GM12891 (cell line): ENCODE measurements at places on chromosomes 3 and 15.

DNA sequence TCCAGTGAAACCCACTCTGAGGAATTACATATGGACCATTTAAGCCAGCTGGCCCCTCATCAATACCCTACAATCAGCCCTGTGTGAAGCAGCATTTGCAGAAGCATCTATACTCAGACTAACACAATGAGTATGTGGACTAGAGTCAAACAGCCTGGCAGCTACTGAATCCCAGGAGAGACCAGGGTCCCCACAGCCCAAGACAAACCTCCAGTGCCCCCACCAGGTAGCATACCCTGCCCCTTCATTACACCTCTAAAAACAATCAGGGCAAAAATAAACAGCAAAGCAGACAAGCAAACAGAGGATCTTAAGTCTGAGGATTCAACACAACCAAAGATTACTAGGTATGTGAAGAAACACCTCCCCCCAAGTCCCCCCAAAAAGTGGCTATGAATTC, 157.4 kb downstream of the LEKR1 start:
- no peak for DNase-seq

DNA sequence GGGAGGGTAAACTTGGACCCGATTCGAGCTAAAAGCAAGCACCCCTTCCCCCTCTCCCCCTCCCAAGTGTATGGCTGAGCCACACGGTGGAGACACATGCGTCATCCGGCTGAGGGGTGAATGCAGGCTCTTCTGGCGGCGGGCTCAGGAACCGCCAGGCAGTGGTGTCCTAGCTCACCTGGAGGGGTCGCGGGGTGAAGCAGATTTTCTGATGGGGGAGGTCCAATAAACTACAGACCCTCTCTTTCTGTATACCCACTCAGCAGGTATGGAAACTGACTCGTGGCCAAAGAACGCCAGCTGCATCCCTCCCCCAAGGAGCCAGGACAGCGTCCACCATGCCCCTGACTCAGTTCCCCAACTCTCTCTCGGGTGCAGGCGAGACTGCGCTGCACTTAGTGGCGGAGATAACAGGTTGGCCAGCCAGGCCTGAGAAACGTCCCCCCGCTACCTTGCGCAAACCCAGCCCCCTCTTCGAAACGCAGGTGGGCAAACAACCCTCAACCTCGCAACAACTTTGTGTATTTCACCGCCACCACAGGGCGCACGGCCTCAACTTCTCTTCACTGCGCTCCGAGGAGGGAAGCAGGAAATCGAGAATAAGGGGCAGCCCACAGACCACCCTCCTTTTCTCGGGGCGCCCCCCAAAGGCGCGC, 1.3 kb downstream of the MAGI1 start:
- no peak for DNase-seq

- DNase-seq, result no peak
Measured at GRCh38 chr3:147397155-147397874, 9.0 kb downstream of the ZIC4 start.

DNA sequence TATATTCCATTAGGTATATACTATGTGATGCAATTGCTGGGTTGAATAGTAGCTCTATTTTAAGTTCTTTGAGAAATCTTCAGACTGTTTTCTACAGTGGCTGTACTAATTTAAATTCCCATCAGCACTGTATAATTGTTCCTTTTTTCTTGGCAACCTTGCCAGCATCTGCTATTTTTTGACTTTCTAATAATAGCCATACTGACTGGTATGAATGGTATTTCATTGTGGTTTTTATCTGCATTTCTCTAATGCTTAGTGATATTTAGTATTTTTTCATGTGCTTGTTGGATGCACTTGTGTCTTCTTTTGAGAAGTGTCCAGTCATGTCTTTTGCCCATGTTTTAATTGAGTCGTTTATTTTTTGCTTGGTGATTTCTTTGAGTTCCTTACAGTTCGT, 145.1 kb upstream of the PLSCR5 start:
- DNase-seq, result no peak

DNA sequence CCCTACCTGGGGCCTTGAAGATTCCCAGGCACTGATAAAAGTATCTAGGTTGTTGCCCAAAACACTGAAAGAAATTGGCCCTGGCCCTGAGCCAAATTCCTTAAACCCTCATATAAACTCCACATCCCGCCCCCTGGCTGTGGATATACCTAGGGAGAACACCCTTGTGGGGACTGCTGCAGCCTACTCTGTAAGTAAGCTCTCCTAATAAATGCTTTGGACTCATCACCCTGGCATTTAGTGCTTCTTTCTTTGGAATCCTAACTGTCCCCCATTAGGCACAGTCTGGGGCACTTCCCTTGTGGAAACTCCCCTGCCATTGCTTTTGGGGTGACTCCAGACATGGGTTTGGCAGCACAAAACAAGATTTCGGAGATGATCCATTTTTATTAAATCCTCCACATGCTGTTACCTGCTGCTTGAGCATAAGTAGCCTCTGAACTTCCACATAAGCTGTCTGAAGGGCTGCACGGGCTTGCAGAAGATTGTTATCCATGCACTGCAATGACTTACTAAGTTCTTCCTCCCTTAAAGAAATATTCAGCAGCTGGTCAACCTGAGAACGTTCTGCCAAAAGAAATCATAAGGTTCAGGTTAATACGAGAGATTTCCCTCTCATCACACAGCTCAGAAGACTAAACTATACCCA, 46.4 kb downstream of the ZNF106 start:
- no peak for DNase-seq

- DNase-seq, result no peak
Measured at GRCh38 chr15:34776606-34777105, 18.7 kb downstream of the ACTC1 start.

DNA sequence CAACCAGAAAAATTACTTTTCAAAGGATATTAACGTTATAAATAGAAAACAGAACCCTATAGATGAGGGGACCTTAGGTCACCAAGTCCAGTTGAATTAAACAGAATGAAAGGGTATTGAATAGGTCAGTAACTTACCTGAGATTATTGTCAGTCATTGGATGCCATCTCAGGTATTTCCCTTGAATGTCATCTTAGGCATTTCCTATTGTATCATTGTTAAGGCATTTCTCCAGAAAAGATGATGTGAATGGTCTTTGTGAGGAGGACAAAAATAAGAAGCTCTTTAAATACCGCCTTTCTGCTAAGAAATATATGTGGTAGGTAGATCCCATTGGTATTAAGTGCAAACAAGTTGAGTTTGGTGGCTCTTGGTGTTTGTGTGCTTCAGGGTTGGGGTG, 55.6 kb downstream of the CHD2 start:
- no peak for DNase-seq

GRCh38 chr3:53501178-53501577, 6.8 kb downstream of the CACNA1D start:
- no peak for DNase-seq

GRCh38 chr15:64943512-64944225, 32.0 kb downstream of the ANKDD1A start:
- no peak for DNase-seq

DNA sequence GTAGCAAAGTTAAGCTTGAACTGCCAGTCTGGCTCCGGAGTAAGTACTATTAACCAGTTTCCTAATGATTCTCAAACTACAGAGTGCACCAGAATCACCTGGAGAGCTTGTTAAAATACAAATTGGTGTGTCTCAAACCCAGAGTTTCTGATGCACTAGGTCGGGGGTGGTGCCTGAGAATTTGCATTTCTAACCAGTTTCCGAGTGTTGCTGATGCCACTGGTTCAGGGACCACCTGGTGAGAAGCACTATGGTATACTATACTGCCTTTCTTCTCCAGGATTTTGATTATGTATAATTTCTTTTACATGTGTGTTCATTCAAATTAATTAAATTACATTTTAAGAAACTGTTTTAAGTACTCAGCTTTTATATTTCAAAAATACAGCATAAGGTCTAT, 48.8 kb upstream of the PLSCR5 start:
- DNase-seq, result no peak

- no peak for DNase-seq
Measured at GRCh38 chr3:195738274-195739044, 17.7 kb downstream of the MUC20 start.

GRCh38 chr15:36925653-36926426, 174.5 kb downstream of the MEIS2 start:
- DNase-seq, result no peak

DNA sequence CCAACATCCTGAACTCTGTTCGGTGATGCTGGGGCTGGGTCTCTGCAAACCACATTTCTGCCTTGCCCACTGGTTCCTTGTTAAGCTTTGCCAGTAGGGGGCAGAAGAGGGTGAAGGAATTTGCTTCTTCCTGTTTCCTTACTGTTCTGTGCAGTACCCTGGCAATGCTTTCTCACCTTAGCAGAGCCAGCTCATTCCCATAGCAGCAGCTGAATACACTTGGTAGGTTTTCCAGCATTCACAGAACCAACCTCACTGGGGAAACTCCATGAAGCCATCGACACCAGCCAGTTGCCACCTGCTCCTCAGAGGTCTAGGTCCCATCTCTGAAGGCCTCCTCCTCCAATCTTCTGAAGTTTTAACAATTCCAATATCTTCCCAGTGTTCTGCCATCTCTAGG, 308.4 kb downstream of the PDCD6IP start:
- DNase-seq, result no peak

DNA sequence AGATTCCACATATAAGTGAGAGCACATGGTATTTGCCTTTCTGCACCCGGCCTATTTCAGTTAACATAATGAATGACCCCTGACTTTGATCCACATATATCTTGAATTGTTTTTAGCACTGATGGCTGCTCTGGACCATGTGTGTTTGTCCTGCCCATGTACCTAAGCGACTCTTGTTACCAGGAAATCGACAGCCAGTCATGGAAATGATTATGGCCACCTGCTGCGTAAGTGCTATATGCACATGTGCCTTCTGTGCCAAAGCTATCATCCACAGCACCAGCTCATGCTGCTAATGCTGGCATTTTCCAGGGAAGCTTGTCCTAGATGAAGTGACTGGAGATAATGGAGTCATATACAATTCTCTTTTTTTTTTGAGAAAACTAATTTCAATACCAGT, 103.7 kb downstream of the PEX5L start:
- DNase-seq, result no peak

DNA sequence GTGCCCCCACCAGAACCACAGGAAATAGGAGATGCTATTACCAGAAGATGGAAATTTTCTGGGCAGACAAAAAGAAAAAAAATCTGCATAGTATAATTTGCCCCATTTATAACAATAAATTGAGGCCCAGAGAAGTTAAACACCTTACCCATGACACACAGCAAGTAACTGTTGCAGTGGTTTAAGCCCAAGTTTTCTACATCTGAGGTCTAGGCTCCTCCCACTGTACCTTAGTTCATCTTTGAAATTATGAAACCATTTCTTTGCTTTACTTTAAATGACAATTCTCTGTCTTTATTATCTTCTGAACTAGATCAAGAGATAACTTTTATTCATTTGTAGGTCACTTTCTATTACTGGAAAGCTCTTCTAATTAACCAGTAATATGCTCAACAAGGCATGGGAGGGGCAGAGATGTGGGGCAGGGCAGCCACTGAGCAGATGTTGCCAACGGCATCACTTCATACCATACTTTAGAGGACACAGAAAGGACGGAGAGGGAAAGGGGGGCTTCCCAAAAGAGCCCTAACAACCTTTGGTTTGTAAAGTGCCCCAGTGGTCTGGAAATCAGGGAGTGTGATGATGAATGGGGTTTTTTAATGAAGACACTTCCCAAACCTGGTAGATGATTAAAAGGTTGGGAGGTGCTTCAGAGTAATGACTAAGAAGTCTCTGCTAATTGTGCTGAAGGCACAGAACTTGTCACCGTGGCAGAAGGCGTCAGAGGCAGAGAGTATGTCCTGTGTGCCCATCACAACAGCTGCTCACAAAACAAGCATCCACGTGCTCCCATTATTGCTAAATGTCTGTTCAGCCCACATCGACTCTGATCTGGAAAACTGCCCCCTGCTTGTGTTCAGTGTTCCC, 342.5 kb downstream of the SHQ1 start:
- DNase-seq, result no peak

DNA sequence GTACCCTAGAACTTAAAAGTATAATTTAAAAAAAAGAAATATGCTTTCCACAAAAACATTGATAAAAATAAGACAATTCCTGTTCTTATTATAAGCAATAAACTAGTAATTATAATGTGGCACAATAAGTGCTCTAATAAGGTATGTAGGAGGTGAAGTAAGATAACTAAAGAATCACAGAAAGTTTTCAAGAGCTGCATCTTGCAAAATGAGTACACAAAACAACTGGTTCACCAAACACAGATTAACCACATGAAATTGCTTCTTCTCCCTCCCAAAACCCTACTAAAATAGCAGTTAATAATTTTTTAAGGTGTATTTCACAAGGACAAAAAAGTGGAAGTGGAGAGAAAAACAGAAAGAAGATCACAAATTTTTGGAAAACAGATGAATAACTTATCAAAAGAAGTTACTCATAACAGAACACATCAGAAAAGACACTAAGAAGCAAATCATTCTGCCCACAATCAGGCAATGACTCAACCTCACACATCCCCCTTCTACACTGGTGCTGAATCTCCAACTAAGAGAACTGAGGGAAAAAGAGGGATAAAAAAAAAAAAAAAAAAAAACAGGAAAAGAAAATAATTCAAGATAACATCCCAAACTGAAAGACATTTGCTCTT, 64.2 kb downstream of the TBC1D5 start:
- DNase-seq, result no peak

GRCh38 chr3:122668930-122669730, 11.5 kb upstream of the PARP14 start:
- DNase-seq, result no peak

- no peak for DNase-seq
Measured at GRCh38 chr3:140467104-140467577, 210.7 kb upstream of the TRIM42 start.

GRCh38 chr15:74937272-74937589, 642 bp downstream of the COX5A start:
- no peak for DNase-seq

DNA sequence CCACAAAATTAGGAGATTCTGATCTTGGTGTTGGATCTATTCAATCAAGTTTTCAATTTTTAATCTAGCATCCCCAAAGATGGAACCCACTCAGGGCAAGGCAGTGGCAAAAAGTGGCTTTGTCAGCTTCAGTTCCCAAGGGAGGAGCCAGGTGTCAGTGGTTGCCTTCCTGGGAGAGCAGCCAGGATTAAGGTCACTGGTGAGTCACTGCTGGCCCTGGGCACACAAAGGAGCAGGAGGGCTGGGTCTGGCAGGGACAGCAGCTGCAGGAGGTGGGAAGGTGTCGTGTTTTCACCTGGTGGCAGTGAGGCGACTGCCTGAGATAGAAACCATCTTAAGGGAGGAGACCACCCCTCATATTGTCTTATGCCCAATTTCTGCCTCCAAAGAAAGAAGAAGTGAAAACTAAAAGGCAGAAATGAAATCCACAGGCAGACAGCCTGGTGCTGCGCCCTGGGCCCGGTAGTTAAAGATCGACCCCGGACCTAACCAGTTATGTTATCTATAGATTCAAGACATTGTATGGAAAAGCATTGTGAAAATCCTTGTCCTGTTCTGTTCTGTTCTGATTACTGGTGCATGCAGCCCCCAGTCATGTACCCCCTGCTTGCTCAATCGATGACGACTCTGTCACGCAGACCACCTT, 5.9 kb upstream of the KLHL25 start:
- no peak for DNase-seq

- DNase-seq, result no peak
Measured at GRCh38 chr15:36331531-36332275, 247.7 kb upstream of the CDIN1 start.
